NB4 (cell line): ENCODE measurements at places on chromosomes 16 and 17.

DNA sequence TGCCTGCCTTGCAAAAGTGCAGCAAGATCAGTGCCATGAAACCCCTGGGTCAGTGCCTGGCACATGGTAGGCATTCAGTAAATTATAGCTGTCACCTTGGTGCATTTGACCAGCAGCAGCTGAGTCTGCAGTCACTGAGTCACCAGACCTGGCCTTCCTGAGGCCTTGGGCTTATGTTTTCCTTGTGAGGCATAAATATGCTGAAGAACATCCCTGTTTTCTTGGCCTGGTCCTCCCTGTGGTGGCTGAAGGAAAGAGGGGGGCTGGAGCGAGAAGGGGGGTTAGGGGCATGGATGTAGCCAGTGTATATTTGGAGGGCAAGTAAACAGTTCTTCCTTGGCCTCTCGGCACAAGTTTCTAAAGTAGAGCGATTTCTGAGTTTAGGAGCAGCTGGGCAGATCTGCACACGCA, 26.5 kb downstream of the EPN2 start:
- no peak for DNase-seq

DNA sequence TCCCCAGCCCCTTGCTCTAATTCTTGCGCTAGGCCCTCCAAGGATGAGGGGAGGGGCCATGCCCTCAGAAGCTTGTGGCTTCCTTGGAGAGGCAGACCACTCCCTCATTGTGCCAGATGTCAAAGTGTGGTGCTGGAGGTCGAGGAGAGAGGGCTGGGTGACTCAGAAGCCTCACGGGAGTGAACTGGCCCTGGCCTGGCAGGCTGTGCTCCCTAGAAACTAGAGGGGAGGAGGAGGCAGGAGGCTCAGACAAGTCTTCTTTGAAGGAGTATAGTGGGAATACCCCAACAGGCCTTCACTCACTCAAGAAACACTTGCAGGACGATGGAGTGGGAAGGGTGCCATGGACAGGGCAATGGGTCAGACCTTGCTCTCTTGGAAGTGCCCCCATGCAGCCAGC, 18.5 kb downstream of the ANKRD40 start:
- DNase-seq = peak; percentile 79

DNA sequence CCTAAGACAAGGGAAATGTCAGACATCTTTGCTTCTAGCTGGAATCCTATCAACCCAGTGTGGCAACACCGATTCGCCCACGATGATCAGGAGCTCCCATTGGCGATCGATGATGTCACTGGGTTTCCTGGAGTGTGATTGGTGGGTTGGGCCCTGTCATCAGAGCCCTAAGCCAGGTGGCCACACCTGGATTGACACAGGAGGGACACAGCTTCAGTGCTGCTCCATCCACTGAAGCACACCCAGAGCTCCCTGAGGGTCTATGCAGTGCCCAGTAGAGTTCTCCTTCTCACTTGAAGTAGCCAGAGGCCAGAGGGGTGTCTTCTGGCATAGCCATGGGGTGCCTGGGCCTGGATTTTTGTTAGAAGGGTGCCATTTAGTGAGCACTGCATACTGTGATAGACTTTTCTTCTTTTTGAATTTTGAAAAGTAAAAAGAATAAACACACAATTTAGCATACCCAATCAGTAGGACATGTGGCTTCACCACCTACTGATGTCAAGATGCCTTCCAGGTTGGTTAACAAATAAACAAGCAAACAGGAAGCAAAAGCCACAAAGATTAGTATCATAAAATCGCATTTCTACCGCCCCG, 77.6 kb downstream of the CMIP start:
- no peak for DNase-seq

- DNase-seq = no peak
Measured at GRCh38 chr17:48352630-48353029, 77.4 kb downstream of the SKAP1 start.

- DNase-seq = no peak
Measured at GRCh38 chr16:86610779-86611524, 32.6 kb downstream of the FOXL1 start.

DNA sequence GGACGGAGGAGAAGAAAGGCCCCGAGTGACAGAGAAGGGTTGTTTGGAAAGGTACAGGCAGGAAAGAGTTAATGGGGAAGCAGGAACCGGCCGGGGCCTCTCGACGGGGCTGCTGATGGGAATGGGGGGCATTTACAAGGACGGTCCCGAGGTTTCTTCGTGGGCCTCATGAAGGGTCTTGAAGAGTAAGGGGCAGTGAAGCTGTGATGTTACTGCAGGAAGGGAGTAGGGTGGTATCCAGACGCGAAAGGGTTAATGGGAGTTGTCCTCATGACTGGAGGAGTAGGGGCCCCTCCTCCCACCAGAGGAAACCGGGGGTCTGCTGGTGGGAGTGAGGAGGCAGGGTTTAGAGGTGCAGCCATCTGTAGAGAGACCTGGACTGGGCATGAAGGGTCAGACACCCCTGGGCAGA, 481 bp downstream of the PDK2 start:
- no peak for DNase-seq

DNA sequence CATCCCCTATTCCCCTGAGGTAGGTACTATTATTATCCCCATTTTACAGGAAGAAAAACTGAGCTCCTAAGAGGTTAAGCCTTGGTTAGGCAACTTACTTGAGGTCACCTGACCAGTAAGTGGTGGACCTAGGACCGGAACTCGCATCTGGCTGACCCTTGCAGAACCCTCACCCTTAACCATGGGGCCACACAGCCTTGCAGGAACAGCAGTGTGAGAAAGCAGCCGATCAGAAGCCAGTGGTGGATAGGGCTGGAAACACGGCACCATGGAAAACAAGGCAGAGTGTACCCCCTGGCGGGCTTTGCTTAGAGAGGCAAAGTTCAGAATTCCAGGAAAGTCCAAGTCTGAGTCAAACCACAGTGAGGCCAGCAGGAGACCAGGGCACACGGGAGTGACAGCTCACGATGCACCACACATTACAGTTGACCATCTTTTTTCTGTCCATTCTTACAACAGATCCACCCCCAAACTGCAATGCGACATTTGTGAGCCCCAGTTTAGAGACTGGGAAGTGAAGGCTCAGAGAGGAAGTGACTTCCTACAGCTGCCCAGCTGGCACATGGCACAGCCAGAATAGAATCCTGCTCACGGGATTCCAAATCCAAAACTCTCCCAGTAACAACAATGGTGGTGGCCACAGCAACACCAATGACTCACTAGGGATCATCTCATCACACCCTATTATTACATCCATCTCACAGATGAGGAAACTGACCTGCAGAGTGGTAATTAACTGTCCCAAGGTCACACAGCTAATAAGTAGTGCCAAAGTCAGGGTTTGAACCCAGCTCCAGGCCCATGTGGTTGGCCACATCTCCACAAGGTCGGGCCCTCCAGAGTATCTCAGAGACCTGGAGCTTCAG, 20.3 kb downstream of the KIFC3 start:
- DNase-seq = no peak

DNA sequence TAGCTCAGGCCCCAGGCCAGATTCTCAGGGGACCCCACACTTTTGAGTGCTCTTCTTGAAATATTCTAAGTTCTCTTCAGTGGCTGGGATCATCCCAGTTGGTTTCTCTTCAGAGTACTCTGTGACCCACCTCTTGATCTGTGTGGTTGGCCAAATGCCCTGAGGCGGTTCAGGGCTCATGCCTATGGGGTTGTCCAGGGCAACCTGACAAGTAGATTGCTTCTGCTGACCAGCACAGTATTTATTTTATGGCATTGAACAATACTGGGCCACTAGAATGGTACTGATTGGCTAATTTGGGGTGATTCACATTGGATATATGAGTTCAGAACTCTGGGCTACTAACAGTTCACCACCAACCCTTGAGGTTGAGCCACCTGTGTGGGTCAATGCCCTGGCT, 7.4 kb upstream of the GOSR2 start:
- DNase-seq = no peak

DNA sequence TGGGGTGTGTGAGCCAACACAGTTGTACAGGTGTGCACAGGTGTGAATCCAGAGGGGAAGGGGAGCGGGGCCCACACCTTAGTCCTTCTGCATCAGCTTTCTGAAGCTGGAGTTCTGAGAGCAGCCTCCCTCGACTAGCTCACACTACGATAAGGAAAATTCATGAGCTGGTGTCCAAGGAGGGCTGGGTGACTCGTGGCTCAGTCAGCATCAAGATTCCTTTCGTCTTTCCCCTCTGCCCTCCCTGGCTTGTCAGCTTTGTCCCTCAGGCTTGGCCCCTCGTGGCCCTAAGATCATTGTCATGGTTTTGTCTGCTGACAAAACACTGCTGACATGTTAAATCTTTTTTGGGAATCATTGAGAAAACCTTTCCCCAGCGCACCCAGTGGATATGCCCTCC, 47.5 kb downstream of the OR1D5 start:
- DNase-seq = no peak

GRCh38 chr17:45274033-45274432, 12.1 kb upstream of the SPATA32 start:
- no peak for DNase-seq

GRCh38 chr16:50879873-50880695, 138.2 kb downstream of the CYLD start:
- DNase-seq = peak; percentile 71

DNA sequence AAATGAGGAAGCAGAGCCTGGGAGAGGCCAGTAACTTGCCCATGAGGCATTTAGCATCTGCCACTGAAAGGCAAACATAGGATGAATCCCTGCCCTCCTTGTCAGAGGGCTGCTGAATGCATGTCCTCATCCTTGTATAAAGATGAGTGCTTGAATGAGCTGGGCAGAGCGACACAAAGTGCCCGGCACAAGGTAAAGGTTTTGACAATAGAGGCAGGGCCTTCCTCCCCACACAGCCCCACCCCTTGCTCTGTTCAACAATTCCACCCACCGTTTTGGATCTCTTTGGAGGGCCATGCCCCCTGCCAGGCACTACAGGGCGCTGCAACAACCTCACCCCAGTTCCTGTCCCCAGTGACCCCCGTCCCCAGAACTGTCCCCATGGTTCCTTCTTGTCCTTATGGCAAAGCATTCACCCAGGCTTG, 1.4 kb upstream of the KRT19 start:
- DNase-seq = peak; percentile 20

- peak; percentile 51 for DNase-seq
Measured at GRCh38 chr17:18362698-18363100, 651 bp downstream of the SHMT1 start.

GRCh38 chr17:8803531-8804420, 4.6 kb upstream of the MFSD6L start:
- DNase-seq = peak; percentile 11

DNA sequence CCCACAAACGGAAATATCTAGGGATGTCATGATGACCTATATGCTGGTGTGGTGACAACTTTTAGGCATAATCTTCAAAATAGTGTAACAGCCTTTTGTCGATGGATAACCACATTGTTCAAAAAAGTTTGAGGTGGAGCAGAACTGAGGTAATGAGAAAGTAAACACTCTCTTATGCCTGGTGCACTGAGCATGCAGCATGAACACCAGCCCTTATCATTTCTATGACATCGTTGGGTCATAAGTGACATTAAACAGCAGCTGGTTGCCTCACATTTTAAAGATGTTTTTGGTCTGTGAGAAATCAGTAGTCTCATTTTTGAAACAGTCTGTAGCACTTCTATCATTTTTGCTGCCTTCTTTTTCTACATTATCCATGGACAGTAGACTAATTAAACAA, 1.8 kb downstream of the KRT23 start:
- no peak for DNase-seq

DNA sequence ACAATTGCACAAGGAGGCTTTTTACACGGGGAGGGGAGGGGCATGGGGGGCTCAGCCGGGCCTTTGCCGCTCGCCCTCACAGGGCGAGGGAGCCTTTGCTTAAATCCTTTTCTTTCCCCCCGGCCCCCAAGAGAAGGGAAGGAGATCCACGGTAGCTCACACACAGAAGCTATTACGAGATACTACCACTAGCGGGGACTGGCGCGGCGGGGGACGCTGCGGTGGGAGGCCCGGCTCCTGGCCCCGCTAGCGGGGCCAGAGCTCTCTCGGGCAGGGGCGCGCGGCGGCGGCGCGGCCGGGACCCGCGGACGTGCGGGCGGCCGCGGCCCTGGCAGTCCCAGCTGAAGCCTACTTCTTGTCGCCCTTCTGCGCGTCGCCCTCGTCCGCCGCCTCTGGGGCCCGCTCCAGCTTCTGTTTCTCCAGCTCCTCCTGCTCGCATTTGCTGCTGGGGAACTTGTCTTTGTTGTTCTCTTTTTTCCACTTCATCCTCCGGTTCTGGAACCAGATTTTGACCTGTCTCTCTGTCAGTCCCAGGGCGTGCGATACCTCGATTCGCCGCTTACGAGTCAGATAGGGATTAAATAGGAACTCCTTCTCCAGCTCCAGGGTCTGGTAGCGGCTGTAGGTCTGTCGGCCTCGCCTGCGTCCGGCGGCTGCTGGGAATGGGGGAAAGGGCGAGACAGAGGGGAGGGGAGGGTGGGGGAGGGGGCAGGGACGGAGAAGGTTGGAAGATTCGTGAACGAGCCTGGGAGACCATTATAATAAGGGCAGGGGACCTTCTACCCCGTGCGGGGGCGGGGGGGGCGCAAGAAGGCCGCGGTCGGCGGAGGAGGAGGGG, 2.0 kb downstream of the HOXB8 start:
- DNase-seq = peak; percentile 56

- DNase-seq = no peak
Measured at GRCh38 chr16:85826686-85827247, 27.3 kb downstream of the COX4I1 start.

DNA sequence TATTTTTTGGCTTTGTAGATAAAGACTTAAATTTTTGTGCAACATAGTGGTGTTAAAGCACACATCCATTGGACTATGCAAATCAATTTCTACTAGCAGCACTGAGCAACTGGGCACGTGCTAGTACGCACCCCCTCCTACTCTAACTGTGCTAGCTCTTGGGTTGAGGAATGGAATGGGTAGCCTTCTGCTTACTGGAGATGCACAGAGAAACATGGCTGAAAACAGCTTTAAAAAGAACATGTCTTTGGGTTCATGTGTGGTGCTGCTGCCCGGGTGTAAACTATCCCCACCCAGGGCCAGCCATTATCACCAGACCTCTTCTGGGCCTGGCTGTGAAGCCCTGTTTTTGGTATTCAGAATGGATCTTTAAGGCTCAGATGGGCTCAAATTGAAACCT, 7.3 kb downstream of the ESRP2 start:
- no peak for DNase-seq

DNA sequence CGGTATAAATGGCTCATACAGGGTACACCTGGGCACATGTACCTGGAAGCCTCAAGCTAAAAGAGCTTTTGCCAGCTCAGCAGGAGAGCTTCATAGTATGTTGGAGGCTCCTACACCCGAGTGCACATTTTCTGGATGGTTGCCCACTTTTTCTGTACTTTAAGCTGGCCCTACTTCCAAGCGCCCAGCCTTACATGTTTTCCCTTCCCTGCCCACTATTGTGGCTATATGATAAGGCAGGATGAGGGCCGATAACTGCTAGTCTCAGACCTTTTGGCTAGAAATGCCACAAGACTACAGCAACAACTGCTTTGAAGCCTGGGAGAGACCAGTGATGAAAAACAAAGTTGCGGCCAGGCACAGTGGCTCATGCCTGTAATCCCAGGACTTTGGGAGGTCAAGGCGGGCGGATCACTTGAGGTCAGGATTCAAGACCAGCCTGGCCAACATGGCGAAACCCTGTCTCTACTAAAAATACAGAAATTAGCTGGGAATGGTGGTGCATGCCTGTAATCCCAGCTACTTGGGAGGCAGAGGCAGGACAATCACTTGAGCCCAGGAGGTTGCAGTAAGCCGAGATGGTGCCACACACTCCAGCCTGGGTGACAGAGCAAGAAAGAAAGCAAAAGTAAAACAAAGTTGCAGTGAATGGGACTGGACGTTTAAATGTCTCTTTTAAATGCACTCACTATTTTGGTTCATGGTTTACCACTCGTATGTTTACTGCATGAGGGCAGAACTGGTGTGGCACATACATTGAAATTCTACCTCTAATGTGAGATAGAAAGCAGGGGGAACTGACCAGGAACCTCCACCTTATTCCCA, 14.2 kb upstream of the MARCHF10 start:
- DNase-seq = no peak
